ENCODE measurements at places on chromosomes 4 and X. TPM values are rescaled to one million over a fixed set of nuclear protein-coding genes. Genes with fewer than 3 reads are reported as not detected.

TCEAL1 gene
- polyA plus RNA-seq, result 30.6 TPM

STK32B gene
- 4.9 TPM for polyA plus RNA-seq

IQCM gene
- polyA plus RNA-seq, result not detected

NR0B1 gene
- polyA plus RNA-seq, result not detected

SRPX2 gene
- polyA plus RNA-seq, result 40.3 TPM

RPS6KA6 gene
- 1.4 TPM for polyA plus RNA-seq

RPA4 gene
- 0.11 TPM for polyA plus RNA-seq

L1CAM gene
- 0.38 TPM for polyA plus RNA-seq

ANOS1 gene
- not detected for polyA plus RNA-seq

FABP2 gene
- not detected for polyA plus RNA-seq

FAAH2 gene
- not detected for polyA plus RNA-seq

RBM47 gene
- polyA plus RNA-seq, result 0.94 TPM

POU3F4 gene
- not detected for polyA plus RNA-seq

GLOD5 gene
- polyA plus RNA-seq, result not detected

GRCh38 chrX:397575-397974 lies 10.9 kb upstream of the PPP2R3B start:
- DNase-seq, result no peak

DNA sequence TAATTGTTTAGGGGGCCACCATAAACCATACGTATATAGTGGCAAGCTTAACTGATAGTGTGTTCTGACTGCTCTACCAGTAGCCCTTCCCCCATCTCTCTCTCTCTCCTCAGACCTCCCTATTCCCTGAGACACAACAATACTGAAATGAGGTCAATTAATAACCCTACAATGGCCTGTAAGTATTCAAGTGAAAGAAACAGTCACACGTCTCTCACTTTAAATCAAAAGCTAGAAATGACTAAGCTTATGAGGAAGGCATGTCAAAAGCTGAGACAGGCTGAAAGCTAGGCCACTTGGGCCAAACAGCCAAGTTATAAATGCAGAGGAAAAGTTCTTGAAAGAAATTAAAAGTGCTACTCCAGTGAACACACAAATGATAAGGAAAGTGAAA lies 78.0 kb downstream of the PRDM5 start:
- no peak for DNase-seq

DNA sequence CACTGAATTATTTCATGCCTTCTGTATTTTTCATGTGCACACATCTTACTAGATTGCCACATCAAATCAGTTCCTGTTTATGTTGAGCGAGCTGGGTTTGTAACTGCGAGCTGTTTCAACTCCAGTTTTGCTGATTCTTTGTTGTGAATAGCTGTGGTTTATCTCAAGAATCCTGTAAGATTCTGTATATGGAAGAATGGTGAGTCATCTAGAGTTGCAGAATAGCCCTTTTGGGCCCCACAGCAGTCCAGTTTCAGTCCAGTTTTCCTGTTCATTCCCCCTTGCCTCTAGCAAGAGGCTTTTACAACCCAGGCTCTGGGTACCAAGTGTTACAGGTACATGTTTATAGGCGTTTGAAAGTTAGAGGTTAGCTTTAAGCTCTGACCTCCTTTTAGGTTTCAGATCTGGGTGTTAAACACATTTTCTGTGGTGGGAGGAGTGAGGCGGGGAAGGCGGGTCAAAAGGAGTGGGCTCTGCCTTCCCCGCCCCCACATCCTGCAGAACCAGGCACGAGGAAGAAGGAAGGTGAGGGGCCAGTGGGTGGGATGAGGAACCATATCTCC lies 32.7 kb downstream of the TBC1D14 start:
- peak; percentile 98 for DNase-seq

GRCh38 chrX:44178274-44179053 lies 165.0 kb downstream of the EFHC2 start:
- no peak for DNase-seq

GRCh38 chr4:62455871-62456270 lies 1255.7 kb downstream of the ADGRL3 start:
- no peak for DNase-seq

DNA sequence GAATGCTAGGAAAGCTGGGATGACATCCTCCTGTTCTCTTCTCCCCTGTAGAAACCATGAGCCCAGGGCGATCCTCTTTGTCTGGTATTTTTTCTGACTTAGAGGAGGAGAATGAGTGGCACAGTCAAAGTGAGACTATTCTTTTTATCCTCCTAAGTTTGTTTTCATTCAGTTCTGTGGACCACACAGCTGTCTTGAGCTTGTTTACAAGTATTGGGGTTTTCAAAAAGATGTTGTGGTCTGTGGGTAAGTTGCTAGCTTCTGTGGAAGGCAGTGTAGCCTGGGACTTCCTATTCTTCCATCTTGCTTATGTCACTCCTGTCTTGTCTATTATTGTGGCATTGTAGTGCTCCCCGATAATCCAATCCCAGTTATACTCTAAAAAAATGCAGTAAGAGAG lies 223.0 kb downstream of the PAPSS1 start:
- no peak for DNase-seq

- DNase-seq, result no peak
Observed at GRCh38 chr4:2487632-2488031, 18.7 kb downstream of the RNF4 start.

- DNase-seq, result no peak
Observed at GRCh38 chr4:40152637-40153036, 44.2 kb upstream of the RHOH start.

DNA sequence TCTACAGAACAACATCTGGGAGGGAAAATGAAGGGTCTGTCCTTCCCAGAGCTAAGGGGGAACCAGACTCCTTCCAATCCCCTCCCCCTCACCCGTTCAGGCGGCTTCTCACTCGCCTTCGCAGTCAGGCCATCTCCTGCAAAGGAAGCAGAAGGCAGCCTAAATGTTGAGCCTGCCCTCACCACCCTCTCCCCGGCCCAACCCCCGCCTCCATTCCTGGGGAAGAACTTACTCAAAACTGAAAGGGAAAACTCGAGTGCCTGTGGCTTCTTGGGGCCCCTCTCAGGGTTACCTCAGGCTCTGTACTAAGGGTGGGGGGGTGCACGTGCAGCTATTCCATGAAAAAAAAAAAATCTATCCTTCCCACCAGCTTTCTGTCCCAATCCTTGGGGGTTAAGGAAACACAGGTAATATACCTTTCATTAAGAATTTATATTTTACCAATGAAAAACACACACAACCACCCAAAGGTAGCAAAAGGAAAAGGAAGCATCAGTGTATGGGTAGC lies 2.4 kb downstream of the ZMYM3 start:
- no peak for DNase-seq

- DNase-seq, result no peak
Observed at GRCh38 chrX:37424000-37424429, 74.9 kb downstream of the PRRG1 start.

DNA sequence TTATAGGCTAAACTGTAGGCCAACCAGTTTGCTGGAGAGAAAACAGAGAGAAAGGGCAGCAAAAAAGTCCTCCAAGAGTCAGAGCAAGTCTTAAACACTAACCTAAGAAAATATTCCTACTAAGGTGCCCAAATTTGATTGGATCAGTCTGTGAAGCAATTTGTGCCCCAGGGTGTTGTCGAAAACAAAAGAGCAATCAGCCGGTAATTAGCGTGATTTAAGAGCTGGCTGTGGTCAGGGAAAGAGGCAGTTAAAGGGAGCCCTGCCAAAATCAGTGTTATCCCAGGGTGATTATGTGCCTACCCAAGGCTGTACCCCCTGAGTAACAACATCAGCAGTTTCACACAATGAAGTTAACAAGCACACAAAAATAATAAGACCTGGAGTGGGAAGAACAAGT lies 6.4 kb upstream of the BRWD3 start:
- no peak for DNase-seq

- DNase-seq, result no peak
Observed at GRCh38 chr4:165556383-165556782, 177.6 kb downstream of the CPE start.

DNA sequence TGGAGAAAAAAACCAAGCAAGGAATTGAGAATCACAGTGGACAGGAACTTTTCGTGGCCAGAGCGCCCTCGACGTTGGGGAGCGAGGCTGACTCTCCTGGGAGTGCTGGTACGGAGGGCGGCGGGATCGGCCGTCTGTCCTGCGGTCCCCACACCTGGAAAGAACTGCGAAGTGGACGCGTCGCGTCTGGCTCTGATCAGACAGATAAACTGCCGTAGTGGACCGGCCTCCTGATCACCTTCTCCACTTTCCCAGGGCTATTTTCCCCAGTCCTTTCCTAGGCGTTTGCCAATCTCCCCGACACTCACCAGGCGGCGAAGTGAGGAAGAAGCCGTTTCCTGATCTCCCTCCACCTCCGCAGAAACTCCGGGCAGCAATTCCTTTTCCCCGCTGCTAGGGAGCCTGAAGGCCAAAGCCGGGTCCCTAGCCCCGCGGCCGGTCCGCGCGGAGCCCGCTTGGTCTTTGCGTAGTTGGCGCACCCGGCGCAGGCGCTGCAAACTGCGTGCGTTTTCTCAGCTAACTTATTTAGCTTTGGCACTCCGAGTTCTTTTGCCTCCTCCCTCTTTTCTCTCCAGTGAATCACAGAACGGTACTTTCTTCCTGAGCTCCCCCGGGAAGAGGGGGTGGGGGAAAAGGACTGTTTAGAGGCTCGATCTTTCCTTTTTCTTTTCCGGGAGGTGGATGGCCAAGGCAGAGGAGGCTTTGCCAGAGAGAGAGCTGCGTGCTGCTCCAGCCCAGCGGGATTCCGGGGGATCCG lies at the start of gene ARSJ:
ARSJ (minus strand) TSS at position 500 of the 757 bp plus-strand sequence. CDS start 813 bp downstream, outside the sequence.
- peak; percentile 91 for DNase-seq

DNA sequence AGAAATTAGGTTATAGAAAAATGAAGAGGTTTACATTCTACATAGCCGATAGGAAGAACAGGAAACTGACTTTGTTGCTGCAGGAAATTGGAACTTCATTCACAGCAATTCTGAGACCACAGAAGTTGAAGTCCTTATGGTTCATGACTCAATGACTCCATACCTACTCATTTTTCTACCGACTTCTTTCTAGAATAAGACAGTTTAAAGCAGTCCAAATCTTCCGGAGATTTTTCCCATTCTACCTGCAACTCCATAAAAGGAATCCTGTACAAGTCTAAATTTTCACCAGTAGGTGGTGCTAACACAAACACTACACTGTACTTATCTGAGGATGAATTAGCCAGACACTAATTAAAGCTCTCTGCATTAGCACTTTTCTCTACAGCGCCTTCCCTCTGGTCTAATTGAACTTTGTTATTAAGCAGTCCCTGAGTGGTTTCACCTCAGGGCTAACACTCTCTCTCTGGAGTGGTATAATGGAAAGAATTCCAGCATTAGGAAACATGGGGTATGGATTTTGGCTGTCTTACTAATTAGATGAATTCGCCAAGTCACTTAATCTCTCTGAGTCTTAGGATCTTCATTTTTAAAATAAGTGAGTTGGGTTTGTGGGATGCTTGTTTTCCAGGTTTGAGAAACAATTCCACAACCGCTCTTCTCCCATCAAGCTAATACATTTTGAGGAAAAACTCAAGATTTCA lies 167.9 kb downstream of the SMIM20 start:
- DNase-seq, result peak; percentile 48

GRCh38 chr4:132827522-132827921 lies 321.6 kb upstream of the PCDH10 start:
- no peak for DNase-seq

DNA sequence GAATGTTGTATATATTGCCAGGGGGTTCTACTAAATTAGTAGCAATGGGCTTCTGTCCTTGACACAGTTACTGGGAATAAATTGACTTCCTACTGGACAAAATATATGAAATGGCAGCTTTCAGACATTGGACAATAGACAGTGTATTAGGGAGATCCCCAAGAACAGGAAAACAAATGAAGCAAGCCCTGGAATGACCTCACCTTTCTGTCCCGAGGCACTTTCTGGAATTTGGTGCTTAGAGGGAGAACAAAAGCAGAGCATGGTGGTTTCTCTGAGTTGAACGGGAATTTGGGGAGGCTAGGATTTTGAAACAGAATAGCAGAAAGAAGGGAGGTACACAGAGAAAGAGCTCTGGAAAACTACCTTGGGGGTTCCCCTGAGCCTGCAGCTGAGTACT lies 187.7 kb upstream of the MAGEB2 start:
- DNase-seq, result no peak

Measured in GM23248 (cell line).